Hepatocyte (in vitro differentiated cells): ENCODE measurements at places on chromosomes 16 and 17.

GRCh38 chr17:3792481-3792880 lies 8.5 kb downstream of the ITGAE start:
- no peak for DNase-seq

DNA sequence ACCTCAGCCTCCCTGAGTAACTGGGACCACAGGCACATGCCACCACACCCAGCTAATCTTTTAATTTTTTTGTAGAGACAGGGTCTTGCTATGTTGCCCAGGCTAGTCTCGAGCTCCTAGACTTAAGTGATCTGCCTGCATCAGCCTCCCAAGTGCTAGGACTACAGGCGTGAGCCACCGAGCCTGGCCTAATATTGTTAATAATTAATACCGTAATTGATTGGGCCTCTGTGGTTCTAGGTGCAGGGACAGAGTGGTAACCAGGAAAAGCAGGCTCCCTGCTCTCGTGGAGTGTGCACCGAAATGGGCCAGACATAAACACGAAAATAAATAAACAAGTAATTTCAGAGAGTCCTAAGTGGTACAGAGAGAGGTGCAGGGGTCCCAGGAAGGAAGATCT lies 241.0 kb downstream of the GSG1L start:
- no peak for DNase-seq

DNA sequence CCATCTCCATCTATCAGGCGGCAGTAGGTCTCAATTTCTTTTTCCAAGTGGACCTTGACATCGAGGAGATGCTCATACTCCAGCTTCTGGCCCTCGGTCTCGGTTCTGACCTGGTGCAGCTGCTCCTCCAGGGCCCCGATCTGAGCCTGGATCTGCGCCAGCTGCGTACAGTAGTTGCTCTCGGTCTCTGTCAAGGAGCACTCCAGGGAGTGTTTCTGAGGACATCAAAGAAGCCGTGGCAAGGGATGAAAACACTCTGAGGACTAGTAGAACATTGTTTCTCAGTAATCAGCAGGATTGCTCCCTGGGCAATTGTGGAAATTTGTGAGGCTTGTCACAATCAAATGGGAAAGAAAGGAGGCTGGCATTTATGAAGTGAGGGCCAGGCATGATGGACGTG lies 5.9 kb downstream of the KRT28 start:
- no peak for DNase-seq

DNA sequence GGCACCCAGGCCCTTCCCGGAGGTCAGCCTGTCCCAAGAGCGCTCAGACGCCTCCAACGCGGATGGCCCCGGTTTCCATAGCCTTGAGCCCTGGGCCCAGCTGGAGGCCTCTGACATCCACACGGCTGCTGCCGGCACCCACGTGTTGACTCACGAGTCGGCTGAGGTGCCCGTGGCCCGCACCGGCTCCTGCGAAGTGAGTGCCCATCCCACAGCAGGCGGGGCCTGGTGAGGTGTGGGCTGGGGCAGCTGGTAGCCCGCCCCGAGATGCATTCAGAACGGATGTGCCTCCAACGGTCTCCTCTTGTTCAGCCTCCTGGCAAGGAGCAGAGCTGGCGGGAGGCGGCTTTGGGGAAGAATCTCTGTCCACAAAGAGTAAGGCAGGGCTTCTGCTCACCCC lies 2.7 kb downstream of the WDR90 start:
- DNase-seq, result no peak

GRCh38 chr17:38400286-38400685 lies 28.0 kb upstream of the ARHGAP23 start:
- no peak for DNase-seq

DNA sequence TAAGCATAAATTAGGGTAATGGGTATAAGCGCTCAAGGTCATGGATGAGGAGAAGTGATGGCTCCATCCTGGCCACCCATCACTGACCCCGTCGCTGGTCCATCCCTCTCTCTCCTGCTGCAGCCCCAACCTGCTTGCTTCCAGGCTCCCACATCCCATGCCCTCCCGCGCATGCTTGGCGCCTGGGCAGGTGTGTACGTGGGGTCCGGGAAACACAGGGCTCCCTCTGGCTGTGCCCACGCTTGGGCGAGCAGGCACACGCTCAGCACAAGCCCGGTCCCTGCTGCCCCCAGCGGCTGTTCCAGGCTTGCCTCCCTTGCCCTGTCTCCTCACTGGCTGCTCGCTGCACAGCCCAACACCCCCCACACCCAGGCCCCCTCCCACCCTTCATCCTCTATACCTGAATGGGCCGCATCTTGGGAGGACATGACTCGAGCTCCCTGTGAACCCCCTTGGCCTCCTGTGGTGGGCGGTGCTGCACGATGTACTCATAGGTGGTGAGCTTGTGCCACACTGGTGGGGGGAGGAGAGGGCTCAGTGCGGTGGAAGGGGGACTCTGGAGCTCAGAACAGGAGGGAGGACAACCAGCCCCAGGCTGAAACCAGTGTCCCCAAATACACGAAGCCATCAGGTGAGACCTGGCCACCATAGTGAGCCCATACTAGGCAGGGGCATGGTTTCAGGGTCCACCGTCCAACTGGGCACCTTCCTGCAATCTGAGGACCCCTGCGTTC lies 4.7 kb upstream of the TPPP3 start:
- DNase-seq, result no peak

- peak; percentile 21 for DNase-seq
These were observed 358.3 kb upstream of the SOX9 start for GRCh38 chr17:71762526-71762925.

DNA sequence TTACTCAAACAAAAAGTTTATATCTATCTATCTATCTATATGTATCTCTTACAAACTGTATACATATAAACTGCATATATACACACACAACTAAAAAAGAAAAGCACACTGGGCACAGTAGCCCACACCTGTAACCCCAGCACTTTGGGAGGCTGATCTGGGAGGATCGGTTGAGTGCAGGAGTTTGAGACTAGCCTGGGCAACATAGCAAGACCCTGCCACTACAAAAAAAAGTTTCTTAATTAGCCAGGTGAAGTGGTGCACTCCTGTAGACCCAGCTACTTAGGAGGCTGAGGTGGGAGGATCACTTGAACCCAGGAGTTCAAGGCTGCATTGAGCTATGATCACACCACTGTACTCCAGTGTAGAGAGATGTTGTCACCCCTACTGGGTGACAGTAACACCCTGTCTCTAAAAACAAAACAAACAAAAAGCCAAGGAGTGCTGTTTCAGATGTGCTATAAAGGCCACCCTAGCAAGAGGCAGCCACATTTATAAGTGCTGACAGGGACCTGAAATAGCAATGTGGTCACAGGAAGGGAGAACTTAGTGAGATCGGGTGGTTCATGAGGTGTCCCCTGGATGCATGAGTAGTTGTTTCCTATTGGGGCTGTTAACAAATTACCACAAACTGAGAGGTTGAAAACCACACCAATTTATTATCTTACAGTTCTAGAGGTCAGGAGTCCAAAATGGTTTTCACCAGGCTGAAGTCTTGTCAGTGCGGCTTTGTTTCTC lies 4.8 kb downstream of the CD2BP2 start:
- DNase-seq, result no peak

GRCh38 chr16:5895976-5896375 lies 798.4 kb upstream of the EEF2KMT start:
- DNase-seq, result no peak

- DNase-seq, result peak; percentile 51
These were observed 834 bp downstream of the FLYWCH1 start for GRCh38 chr16:2912330-2913199.

DNA sequence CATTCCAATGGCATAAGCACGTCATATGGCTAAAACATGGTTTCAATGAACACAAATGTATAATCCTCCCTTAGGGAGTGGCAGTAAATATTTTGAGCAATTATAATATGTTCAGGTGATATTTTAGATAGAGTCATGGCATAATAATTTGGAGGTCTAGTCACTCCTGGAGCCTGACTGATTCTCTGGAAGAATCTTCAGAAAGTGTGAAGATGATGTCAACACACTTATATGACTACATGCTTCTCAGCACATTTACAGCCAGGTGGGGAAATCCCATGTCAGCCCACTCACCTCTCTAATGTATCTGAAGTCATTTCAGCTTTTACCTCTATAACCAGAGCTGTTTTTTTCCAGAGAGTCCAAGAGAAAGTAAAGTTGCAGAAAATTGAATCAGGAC lies 474.8 kb downstream of the SHISA9 start:
- no peak for DNase-seq

DNA sequence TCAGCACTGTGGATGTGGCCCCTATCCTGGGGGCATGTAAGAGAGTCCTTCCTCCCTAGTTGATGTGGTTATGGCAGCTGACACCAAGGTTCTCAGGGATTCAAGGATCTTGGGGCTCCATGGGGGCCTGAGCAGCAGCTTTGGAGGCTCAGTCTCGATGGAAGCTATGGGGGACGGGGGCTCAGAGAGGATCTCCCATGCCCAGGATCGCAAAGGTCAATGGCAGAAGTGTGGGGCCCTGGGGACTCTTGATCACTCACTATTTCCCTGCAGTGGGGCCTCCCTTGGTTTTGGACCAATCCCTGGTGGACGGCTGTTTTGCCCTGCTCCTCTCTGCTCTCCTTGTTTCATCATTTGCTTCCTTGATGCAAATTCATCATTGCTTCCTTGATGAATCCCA lies 885.9 kb downstream of the CDH8 start:
- no peak for DNase-seq

GRCh38 chr16:47600376-47600775 lies 139.2 kb downstream of the PHKB start:
- no peak for DNase-seq

GRCh38 chr17:81135505-81136278 lies 29.6 kb upstream of the PVALEF start:
- no peak for DNase-seq

DNA sequence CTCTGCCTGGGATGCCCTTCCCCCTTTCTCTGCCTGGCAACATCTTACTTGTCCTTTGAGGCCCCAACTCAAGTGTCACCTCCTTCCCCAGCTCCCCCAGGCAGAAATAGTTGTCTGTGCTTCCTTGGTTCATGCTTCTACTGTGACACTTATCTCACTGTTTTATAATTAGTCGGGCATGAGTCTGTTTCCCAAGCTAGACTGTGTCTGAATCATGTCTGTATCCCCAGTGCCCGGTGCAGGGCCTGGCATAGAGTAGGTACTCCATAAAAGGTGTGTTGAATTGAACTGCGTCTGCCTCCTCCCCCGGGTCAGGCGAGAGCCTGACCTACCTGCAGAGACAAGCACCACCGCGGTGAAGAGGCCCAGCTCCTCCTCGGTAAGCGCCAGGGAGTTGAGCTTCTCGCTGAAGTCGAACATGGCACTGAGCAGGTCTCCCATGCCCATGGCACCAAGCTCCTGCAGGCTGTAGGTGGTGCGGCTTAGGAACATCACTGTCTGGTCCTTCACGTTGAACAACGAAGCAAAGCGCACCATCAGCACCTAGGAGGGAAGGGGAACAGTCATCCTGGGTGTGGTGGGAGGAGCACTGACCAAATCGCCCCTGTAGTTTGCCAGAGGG lies 6.7 kb downstream of the NR1D1 start:
- DNase-seq, result no peak
